GM04504 (cell line): ENCODE measurements at places on chromosomes 7 and 10.

GRCh38 chr10:91759581-91759986 lies 38.6 kb upstream of the TNKS2 start:
- DNase-seq: no peak

DNA sequence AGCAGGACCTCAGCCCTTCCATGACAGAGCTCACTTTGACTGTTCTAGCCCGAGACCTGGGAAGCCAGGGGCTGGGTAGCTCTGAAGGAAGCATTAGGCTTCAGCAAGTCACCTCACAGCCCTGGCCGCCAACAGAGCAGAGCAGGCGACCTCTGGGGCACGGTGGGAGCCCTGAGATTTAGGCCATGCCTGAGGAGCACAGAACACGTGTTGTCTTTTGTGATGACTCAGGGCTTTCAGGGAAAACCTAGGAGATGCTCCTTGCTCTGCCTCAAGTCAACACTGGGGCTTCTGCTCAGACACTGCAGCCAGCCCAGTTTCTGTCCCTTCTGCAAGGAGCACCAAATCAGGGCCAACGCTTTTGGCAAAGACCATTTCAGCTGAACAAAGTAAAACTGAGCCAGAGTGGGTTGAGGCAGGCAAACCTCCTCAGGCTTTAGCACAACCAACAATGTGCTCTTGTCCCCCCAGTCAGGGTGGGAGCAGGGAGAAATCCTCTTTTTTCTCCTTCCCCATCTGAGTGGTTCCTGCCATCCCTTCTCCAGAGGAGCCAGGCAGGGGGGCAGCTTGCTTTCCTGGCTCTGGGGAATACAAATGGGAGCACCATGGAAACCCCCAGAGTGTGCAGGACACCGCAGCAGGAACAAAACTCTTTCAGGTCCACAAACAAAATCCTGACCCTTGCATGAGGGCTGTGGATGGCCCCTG lies 14.4 kb downstream of the CAMK2G start:
- no peak for DNase-seq

DNA sequence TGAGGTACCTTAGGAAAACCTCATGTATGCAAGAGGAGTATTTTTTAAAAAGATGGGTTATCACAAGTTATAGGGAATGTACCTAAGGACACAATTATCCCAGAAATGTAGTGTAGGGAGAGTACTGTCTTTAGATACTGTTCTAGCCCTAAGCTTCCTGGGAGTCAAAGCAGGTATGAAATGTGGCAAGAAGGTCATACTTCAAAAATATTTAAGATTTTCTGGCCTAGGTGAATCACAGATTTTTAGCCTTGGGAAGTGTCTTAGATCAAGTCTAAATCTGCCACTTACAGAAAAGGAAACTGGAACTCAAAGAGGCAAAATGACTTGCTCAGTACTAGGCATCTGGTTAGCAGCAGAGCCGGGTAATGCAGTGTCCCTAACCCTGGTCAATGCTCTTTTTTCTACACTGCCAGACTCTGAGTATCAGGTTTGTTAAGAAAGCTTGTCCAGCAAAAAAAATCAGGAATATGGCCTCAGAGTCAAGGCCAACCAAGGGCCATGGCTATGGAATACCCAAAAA lies 13.9 kb downstream of the PIK3AP1 start:
- no peak for DNase-seq

DNA sequence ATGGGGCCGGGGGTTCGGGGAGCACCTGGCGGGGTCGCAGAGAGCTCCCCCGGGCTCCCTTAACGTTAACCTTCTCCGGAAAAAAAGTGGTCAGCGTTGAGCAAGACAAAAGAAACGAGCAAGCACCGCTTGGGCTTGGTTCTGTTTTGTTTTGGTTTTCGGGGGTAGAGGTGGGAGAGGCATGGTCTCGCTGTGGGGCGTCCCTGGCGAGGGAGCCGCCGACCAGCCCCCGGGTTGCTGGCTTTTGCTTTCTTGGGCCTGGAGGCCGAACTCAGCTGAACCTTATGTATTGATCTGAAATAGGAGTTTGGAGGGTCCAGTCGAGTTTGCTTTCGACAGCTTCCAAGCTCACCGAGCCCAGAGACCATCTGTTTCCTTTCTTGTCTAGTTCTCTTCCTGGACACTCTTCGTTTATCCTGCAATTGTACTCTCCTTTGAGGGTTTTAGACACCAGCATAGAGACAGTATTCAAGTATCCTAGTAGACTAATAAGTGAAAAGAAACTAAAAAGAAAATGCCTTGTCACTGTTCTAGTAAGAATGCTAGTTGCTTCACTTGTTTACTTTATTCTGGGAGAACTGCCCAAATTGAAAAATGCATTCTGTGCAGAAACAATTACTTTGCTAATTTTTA lies 980 bp downstream of the FHIP2A start:
- DNase-seq: peak; percentile 33

DNA sequence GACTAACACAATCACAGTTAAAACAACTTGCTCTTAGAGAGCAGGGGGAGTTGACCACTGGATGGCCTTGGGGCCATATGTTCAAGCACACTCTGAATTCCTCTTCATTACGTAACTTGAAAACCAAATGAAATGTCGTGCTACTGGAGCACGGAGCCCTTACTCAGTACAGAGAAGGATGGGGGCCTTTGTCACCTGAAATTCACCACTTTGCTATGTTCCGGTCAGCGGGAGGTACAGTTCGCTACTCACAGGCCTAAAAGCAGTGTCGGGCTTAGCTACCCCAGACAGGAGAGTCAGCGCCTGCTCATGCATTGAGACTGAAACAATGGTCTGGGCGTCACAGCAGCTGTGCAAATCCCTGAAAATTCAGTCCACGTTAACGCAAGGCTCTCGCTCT lies 39.6 kb downstream of the GLI3 start:
- DNase-seq: no peak

DNA sequence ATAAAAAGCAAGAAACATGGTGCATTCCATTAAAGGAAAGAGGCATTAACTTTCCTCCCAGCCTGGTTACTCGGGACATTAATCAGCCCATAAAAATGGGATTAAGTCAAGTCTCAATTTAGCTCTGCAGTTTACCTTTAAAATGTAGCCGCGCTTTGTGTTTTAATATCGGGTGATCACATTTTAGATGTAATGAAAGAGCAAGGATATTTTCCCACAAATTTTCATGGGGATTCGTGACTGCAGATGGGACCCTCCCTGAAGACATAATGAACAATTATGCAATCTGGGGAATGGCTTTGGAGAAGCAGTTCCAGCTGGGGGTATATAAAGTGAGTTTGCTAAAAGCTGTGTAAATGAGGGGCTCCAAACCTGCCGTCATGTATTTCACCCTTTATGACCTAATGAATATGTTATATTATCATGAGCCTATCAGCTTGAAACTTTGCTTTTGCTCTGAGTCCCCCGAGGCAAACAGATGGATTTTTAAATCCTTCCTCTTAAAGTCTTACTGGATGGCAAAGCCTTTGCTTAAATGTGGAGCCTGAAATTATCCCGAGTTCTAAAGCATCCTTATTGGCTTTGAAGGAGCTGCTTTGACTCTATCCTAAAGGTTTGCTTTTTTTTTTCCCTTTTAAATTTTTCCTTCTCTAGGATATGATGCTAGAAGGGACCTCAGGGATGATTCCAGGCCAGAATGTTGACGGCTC lies 31.8 kb downstream of the BAMBI start:
- DNase-seq: no peak

DNA sequence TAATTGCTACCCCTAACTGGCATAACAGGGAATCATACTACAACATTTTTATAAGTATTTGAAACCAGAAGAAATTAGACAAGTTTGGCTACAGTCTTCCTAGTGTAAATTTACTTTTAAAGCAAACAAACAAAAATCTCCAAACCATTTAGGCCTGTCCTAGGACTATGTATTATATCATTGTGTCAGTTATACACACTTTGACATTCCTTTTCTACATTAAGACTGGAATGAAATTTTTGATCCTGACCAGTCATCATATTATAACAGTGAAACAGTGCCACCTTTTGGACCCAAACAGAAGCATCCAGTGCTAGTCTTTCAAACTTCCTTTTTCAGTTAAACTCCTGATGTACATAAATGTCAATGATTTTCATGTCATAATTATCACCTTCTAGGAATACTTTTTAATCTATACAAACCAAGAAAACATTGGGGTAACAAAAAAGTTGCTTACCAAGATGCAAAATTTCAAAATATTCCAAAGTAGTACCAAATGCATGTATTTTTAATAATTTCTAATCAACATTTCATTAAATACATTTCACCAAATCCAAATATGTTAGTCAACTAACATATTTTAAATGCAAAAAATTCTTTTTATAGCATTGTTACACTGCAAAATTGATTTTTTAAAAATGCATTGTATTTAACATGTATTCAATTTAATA lies 75.7 kb downstream of the IMMP2L start:
- peak; percentile 32 for DNase-seq

DNA sequence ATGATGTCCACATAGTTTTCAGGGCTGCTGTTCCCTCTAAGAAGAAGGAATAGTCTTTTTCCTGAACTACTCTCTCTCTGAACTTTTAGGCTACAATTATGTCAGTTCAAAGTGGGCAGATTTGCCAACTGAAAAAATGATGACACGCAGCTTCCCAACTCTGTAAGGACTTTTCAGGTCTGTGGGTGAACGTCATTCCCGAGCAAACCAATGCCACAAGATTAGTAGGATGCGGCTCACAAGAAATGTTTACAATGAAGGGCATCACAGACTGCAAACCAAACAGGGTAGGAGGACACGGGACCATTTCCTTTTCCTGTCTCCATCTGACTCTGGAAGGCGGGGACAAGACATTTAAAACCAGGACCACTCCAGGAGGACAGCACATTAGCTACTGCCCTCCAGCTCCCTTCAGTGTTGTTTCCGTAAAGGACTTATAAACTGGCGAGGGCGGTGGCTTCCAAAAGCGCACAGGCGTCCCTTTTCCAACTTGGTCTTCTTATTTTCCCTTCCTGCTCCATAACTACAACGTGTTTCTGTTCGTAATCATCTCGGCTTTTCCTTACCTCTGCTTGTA lies 539 bp upstream of the MKLN1 start:
- DNase-seq: peak; percentile 47

DNA sequence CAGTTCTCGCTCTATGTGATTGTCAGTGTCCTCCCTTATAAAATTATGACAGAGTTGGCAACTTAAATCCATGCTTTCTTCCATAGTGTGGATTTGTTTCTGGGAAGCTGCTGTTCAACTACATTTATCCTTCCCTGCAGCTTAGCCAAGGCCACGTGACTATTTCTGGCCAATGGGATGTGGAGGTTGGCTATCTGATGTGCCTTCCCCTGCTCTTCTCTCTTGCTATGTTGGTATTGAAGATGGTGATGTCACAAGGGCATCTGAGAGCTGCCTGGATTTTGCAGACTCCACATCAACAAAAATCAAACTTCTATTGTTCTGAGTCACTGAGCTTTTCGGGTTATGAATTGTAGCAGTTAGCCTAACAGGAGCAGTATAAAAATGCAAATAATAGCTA lies 164.9 kb upstream of the RHOBTB1 start:
- DNase-seq: no peak

GRCh38 chr10:125479059-125479458 lies 203.9 kb downstream of the TEX36 start:
- DNase-seq: no peak

DNA sequence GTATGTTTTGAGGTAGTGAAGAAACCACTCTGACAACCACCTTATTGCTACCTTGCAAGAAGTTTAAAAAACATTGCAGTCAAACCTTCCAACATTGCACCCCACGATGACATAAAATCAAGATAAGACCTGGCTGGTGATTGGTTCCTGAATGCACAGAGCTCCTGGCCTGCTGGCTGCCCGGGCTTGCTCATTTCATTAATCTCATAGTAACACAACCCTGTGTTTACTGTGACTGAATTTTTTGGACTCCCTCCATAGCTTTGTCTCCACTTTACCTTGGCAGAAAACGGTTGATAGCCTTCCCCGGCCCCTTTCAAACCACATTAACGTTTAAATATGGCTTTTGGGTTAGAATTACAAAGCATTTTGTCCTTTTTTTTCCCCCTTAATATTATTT lies 27.5 kb downstream of the VWA2 start:
- DNase-seq: no peak

DNA sequence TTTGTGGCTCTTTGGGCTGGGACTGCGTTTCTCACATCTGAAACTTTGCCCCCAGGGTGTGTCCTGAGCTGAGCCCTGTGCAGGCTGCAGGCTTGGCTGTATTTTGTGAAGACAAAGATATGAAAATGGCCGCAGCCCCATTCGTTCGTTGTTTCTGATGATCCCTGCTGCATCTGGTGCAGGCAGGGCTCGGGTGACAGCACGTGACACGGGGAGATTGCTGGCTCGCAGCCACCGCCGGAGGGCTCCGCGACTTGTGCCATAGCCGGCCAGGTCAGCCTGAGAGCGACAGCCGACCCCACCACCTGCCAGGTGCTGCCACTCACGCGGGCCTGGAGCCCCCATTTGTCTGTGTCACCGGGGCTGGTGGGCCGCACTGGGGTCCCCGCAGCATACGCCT lies 81.3 kb downstream of the ZRANB1 start:
- no peak for DNase-seq

DNA sequence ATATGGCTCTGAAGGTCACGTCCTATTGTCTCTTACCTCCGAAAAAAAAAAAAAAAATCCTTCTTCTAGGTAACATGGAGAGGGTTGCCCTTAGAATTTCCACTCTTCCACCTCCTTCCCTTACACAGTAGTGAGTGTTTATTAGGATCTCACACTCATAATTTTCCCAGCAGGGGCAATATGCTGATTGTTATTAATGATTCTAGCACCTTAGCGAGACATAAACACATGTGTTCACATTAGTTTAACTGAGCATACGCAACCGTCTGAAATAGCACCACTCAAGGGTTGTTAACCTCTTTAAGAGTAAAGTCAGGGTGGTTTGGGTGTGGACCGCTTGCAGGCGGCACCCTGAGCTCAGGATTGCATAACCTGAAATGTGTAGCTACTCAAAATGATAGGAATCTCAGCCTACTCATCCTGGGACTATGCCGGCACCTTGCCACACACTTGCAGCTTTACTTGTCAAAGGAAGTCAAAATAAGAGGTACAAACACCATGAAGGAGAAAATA lies 52.2 kb downstream of the CPEB3 start:
- DNase-seq: peak; percentile 24

DNA sequence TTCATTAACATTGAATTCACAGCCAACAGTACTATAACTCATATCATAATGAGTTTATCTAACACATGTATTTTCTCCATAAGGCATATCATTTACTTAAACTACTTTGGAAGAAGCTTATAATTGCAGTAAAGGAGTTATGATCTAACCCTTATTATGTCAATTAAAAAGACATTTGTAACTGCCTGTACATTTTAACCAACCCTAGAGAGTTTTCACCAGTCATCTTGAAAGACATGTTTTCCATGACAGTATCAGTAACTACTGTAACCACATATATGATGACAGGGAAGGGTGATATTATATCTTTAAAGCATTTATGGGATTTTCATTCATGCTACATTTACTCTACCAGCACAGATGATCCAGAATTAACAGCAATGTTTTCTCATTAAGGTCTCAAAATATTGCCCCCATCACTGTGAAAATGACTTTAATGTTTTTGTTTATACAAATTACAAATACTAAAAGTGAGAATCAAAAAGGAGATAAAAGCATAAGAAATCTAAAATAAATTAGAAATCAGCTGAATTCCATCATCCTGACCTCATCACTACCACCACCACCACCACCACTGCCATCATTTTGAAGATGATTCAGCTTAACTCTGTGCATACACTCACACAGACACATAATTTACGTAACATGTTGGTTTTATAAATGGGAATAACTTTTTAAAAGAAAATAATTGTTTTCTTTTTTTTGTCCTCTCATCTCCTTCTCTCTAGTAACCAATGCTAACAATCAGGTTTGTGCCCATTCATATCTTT lies 53.6 kb downstream of the MKLN1 start:
- DNase-seq: no peak

- no peak for DNase-seq
These were observed 945 bp downstream of the ADO start for GRCh38 chr10:62805231-62806099.

GRCh38 chr7:2824678-2825461 lies 19.2 kb downstream of the GNA12 start:
- no peak for DNase-seq
